H1 (cell line): ENCODE measurements at places on chromosomes 16 and 17.

DNA sequence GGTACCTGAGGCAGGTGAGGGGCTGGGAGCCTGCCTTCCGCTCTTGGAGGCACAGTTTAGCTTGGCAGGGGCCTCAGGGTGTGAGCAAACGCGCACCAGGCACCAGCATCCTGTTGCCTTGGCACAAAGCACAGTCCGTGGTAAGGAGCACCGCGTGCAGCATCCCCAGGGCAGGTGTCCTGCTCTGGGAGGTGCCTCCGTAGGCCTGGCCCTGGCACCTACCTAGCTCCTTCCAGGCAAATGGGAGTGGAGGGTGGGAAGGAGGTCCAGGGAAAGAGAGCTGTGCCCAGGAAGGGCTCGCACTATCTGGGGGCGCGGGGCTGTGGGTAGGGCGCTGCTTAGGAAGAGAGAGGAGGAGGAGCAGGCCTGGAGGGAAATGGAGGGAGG, 3.1 kb upstream of the GSE1 start:
- no peak for DNase-seq

DNA sequence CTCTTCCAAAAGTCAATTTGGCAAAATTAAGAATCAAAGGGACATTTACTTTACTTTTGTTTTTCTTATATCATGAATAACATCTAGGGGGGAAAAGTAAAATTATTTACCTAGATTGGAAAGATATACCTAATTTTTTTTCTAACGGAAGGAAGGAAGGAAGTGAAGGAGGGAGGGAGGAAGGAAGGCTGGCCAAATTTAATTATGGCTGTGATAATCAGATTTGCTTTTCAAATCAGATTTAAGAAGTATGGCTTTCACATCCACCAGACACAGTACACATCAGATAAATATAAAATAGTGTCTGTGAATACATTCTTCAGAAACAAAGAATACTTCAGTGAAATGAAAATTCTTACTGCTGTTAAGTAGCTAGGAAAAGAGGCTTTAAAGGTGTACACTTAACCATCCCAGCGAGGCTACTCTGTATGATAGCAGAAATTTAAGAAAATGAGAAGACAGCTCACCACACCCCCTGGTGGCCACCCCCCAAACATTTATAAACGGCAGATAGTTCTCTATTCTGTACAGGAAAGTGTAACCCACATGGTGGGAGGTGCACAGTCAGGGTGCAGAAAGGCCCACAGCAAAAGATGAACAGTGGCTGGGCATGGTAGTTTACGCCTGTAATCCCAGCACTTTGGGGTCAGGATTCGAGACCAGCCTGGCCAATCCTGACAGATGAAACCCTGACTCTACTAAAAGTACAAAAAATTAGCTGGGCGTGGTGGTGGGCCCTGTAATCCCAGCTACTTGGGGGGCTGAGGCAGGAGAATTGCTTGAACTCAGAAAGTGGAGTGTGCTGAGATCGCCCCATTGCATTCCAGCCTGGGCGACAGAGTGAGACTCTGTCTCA, 150.8 kb downstream of the SSH2 start:
- peak; percentile 78 for DNase-seq

DNA sequence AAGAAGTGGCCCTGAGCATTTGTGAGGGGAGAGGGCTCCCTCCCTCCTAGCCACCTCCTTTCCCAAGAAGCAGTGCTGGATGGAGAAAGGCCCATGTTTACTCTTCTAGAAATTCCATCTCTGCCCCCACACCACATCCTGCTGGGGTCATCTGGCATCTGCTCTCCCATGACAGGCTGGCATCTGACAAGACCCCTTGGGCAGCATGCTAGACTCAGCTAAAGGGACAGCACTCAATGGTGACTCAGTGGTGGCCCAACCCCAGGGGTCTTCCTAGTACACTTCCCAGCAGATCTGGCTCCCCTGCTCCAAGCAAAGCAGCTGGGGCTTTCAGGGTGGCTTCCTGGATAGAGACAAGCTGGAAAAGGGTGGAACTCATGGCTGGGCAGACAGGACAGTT, 14.4 kb downstream of the SLC38A7 start:
- no peak for DNase-seq

- DNase-seq: no peak
Observed at GRCh38 chr16:35711435-35711834, 2252.0 kb downstream of the TP53TG3F start.

GRCh38 chr16:57695680-57696069, 1.1 kb downstream of the DRC7 start:
- no peak for DNase-seq

GRCh38 chr17:73744411-73744810, 100.2 kb upstream of the SDK2 start:
- no peak for DNase-seq

GRCh38 chr16:75402159-75402820, 31.0 kb downstream of the CFDP1 start:
- no peak for DNase-seq

- DNase-seq: no peak
Observed at GRCh38 chr17:80468242-80468641, 8.2 kb downstream of the NPTX1 start.

- no peak for DNase-seq
Observed at GRCh38 chr16:11213373-11213772, 42.6 kb downstream of the SOCS1 start.

DNA sequence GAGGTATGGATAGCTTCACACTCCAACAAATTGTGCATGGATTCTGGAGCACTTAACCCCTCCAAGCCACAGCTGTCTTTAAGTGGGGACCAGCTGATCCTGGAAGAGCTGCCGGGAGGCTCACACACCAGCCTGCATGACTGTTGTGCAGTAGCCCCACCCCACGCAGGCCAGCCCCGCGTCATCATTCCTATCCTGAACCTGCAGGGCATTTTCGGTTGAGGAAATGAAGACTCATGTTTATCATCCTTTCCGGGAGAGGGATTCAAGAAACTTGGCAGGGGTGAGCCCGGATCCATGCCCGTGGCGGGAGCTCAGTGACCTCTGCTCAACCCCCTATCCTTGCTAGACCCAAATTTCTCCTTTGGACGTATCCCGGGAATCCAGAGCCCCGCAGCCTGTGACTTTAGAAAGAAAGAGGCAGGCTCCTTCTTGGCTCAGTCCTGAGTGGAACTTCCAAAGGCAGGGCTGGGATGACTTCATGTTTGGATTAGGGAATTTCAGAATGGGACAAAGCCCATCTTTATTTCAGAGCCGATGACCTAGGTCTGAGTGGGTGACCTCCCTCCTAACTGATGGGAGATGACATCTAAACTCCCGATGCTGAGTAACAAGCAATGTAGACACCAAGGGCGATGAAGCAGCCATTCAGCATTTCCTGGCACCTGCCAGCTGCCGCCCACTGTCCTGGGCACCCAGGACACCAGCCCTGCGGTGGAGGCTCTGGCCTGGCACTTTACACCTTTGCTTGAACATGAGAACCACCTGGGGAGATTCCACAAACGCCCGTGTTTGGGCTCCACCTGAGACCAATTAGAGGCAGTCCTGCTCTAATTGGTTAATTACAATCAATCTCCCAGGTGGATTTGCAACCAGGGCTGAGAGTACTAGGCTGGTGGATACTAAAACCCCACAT, 43.3 kb upstream of the CMIP start:
- no peak for DNase-seq

DNA sequence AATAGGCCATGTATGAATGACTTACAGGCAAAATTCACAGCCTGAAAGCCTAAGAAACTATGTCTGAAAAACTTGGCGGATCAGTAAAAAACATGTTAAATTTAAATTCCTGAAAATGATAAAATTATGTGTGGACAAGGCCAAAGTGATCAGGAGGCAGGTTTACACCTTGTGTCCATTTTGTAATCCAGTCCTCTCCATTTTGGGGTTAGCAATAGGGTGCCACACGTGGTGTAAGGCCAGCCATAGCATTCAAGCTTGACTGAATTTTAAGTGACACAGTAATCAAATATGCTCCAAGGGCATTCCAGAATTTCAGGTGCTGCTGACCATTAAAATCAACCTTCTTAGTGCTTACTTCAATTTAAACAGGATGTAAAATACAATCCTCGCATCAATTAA, 2.7 kb downstream of the RNF43 start:
- no peak for DNase-seq

- DNase-seq: peak; percentile 45
Observed at GRCh38 chr16:29231244-29231643, 175.3 kb downstream of the NPIPB11 start.

GRCh38 chr17:10633738-10634379, 23.2 kb downstream of the MYH3 start:
- no peak for DNase-seq

GRCh38 chr16:31274831-31275816, 15.3 kb downstream of the ITGAM start:
- no peak for DNase-seq

DNA sequence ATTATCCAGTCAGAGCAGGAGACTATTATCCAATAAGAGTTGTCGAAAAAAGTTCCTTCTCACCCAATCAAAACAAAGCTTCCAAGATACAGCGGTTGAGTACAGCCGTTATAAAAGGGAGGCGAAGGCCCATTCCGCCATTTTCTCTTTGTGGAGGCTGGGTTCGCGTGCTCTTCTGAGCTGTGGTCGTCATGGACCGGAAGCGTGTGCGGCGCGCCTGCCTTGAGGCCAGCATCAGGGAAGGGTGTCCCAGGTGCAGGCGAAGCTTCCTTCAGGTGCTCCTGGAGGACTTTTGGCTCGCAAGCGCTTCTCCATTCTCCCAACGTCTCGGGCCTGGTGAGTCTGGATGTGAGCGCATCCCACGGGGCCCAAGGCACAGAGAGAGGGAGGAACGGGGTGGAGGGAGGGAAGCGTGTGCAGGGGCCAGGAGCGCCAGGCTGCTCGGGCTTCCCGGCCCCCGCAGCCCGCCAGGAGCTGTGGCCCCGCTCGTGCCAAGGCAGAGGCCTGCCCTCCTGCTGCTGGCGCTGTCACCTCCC, 99.2 kb downstream of the GOSR1 start:
- DNase-seq: no peak

DNA sequence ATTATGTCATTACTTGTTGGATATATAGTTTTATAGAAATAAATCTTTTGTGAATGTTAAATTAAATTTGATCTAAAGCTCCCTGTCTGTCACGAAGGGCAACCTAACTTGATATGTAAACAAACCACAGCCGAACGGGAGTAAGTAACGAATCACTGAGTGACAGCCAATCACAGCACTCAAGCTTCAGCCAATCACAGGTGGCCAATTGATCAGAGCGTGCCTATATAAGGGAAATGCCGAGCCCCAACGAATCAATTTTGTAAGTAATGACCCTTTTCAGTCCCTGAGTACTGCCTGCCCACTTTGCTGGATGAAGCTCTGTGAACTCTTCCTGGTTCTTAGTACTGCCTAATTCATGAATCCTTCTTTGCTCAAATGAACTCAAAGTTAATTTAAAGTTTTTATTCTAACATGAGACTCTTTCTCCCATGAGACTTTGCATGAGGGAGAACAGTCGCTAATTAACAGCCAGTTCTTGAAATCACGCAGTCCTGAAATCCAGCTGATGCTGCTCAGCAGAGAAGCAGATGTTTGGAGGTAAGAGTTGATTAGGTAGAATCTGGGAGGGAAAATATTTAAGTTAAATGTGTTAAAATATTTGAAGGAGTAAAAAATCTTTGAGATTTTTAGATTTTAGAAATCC, 302.2 kb downstream of the CNTNAP4 start:
- DNase-seq: no peak

DNA sequence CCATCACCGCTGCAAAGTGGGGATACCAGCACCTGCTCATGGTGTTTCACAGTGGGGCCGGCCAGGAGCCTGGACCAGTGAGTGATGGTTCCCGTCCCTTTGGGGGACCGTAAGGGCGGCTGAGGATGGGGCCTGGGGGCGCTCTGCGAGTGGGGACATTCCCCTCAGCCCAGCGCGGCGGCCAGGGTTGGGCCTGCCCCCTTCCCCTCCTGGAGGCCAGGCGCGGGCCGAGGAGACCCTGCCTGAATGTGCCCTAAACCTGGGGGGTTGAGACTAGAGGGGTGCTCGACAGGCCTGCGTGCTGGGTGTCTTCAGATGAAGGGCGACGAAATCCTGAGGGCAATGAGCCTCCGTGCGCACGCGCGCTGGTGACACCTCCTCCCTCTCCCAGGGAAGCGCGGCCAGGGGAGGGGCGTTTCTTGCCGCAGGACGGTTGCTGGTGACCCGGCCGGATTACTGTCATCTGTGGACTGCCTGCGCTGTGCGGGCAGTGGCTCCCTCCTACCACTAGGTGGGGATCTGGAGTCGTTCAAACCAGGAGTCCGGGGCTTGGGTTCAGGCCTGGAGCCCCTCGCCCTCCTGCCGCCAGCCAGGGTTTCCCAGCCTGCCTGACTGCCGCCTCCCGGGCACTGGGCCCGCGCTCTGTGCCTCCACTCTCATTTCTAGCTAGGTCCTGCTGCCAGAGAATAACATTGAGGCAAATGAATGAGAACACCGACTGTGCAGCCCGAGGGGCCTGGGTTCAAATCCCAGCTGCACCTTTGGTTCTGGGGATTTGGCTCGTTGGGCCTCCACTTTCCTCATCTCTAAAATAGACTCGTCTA, 17.1 kb downstream of the TBX2 start:
- DNase-seq: peak; percentile 95
